Stimulated activated CD4-positive, alpha-beta T cell treated with anti-CD3 and anti-CD28 coated beads, TNF-alpha, amount 100 ng/mL, for 1 hour (primary cell): ENCODE measurements at places on chromosomes 13 and 19.

- DNase-seq: no peak
Measured at GRCh38 chr19:10604460-10604980, 17.4 kb upstream of the AP1M2 start.

GRCh38 chr19:52566588-52566987 lies 3.5 kb upstream of the ZNF701 start:
- no peak for DNase-seq

DNA sequence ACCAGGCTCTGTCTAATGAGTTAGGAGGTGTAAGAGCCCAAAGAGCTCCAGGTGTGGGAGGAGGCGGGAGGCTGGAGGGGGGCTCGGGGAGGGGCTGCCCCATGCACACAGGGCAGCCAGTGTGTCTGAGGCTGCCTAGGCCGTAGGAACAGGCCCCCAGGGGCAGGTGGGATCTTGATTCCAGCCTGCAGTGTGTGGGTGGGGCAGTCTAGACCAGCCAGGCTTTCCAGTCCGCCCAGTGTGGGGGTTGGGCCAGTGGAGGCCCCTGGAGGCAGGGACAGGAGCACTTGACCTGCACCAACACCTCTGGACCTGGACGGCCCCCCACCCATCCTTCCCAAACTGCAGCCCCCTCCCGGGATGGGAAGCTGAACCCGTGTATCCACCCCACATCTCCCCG lies 5.4 kb upstream of the CAMSAP3 start:
- DNase-seq: no peak

DNA sequence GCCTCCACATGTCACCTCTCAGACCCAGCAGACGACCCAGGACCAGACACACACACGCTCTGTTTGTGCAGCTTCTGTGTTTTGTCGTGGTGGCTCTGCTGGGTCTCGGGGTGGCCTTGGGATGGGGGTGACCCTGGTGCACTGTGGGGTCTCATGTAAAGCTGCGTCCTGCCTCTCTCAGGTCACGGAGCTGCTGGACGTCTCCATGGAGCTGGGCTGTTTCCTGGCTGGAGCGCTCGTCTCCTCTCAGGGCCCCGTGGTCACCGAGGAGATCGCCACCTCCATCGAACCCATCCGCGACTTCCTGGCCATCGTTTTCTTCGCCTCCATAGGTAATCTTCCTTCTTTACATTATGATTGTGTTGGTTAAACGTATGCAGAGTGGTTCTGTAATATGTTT lies 45.4 kb upstream of the TFDP1 start:
- no peak for DNase-seq

GRCh38 chr19:48624791-48625723 lies 5.8 kb downstream of the SPHK2 start:
- DNase-seq: no peak

- no peak for DNase-seq
Measured at GRCh38 chr19:10612499-10613119, 12.7 kb upstream of the SLC44A2 start.

DNA sequence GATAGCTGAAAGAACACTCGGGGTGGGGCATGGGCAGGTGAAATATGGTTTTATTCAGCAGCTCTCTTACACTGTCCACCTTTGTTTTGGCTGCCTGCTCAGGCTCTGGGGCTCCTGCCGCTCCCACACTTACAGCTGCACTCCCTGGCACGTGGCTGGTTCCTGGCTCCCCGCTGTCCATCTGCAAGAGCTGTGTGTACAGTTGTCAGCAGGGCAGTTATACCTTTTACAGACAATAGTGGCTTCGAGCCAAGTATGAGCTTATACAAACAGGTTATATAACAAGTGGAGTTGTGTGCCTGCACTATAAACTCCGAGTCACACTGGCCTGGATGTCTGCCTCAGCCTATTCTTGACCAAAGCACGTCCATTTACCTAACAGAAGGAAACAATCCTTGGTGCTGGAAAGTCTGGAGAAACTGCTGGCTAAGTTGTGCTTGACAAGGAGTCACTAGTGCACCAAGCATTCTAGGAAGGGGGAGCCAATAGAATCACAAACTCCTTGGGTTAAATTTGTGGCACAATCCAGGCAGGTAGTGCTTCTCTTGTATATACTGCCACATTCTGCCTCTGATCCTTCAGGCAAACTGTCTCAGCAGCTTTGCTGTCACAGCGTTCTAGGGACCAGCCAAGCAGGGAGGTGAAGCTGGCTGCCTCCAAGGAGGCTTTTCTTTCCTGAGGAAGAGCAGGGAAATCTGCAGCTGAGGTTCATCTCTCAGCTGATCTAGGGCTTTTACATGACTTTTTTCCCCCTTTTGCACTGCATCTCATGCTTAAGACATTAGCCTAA lies 68.2 kb downstream of the NHLRC3 start:
- DNase-seq: no peak

- DNase-seq: no peak
Measured at GRCh38 chr13:39336937-39337336, 266.1 kb downstream of the LHFPL6 start.

DNA sequence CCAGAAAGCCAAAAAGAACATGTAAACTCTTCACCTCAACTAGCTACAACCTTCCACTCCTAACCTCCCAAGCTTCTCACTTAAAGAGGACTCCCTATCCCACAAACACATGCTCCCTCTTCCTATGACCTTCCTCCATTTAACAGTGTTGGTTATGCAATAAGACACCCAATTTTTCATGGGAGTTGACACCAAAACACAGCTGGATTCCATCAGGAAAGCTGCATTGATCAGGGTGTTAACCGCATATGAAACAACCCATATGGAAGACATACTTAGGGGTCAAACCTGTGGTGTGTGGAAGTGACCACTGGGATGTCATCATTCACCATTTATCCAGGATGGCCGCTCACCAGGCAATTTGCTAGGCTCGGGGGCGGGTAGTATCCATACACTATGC lies 21.9 kb downstream of the ZNF473 start:
- no peak for DNase-seq

DNA sequence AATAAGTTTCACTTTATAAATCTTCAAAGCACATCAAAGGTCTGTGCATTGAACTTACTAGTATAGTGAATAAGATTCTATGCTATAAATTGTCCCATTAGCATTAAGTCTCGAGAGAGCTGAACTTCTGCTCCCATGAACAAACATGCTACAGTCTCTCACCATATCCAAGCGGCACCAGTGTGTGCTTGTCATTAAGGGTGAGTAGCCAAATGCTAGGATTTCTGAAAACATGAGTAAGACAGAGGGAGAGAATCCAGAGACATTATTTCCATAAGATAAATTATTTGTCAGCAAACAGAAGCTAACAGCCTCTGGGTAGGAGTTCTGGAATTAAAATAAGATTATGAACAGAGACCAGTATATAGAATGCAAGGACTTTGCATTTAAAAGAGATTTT lies 2882.5 kb downstream of the PCDH9 start:
- DNase-seq: no peak

- DNase-seq: no peak
Measured at GRCh38 chr19:14407605-14408484, 11.3 kb downstream of the DDX39A start.

DNA sequence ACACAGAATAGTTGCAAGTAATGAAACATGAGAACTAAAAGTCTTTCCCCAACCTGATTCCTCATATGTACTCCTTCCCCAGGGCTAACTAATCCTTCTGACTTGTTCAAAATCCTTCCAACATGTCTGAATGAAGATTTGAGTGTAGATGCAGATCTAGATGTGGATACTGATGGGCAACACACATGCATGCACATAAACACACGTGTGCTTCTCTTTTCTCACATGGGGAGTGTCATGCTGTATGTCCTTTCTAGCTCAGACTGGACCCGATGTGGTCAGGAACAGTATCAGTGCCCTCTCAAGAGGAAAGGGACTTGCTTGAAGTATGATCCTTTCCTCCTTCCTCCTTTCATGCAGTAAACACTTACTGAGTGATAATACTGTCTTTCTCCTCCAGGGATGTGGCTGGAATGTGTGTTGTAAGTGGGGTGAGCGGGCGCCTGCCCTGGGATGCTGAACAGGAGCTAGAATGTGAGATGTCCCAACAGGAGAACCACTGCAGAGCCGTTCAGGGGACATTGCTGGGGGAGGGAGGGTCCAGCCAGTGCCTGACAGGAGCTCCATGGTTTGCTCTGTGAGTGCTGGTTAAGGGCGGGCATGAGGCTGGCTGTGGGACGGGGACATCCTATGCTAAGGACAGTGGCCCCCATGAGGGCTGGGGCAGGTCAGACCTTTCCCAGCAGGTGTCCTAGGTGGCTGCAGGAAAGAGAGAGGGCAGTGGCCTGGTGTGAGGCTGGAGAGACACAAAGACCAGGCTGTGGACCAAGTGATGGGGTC lies 146.9 kb downstream of the TEX29 start:
- DNase-seq: no peak

DNA sequence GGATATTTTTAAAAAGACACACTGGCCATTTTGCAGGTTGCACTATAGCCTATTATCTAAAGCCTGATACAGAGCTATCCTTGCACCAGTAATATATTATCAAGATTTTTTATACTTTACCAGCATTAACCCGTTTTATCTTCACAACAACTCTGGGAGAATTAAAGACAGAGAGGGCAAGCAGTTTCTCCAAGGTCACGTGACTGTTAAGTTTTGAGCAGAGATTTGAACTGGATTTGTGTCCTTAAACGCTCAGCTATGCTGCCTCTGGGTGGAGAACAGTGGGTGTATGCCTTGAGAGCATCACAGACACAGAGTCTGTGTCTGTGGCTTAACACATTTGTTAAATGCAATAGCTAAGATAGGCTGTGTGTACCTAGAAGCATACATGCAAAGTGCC lies 147.2 kb downstream of the MYO16 start:
- no peak for DNase-seq

- DNase-seq: no peak
Measured at GRCh38 chr13:32409561-32410421, 18.1 kb downstream of the N4BP2L1 start.

DNA sequence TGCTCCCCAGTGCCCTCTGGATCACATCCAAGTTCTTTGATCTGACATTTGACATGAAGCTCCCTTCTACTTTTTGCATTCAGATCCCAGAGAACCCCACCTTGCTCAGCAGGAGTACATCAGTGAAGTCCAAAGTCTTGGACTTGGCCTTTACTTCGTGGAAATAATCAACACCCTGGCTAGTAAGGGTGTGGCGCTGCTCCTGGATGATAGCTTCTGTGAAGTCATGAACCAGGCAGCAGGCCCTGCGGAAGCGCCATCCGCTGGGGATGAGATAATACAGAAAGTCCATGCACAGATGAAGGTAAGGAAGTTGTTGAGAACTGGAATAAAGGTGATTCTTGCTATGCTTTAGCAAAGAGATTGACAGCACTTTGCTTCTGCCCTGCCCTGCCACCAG lies 43.2 kb downstream of the OR10H4 start:
- no peak for DNase-seq

GRCh38 chr19:29411113-29411581 lies 114.6 kb upstream of the VSTM2B start:
- DNase-seq: no peak

- DNase-seq: no peak
Measured at GRCh38 chr13:22506096-22506691, 674.6 kb upstream of the SGCG start.

GRCh38 chr19:18520848-18521691 lies 800 bp downstream of the ELL start:
- no peak for DNase-seq

GRCh38 chr19:1259206-1259875 lies 9.8 kb upstream of the CIRBP start:
- DNase-seq: no peak

- DNase-seq: no peak
Measured at GRCh38 chr13:44540761-44541434, 35.2 kb downstream of the TSC22D1 start.

- DNase-seq: no peak
Measured at GRCh38 chr19:18086590-18087138, at the start of gene IL12RB1. TSS of gene IL12RB1 (minus strand) at chr19:18086934. CDS start at chr19:18086823, 111 bp downstream.

GRCh38 chr13:23903906-23904280 lies 6.6 kb upstream of the C1QTNF9B start:
- DNase-seq: no peak

GRCh38 chr13:20057963-20058362 lies 99.4 kb downstream of the ZMYM2 start:
- DNase-seq: no peak

DNA sequence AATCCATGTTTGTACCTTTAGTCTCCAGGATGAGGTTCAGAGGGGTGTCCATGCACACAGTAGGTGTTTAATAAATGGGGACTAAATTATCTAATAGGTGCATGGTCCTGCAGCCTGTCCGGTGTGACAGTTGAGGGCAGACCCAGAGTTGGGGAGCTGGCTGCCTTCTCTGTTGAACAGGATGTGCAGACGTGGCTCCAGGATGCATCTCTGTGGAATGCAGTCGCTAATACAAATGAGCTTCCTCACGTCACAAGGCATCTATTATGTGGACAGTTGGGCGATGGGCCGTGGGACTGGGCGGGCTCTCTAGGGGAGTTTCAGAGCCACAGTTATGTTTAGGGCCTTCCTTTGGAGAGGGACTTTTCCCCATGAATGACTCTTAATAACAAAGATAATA lies 71.0 kb downstream of the SIPA1L3 start:
- no peak for DNase-seq

DNA sequence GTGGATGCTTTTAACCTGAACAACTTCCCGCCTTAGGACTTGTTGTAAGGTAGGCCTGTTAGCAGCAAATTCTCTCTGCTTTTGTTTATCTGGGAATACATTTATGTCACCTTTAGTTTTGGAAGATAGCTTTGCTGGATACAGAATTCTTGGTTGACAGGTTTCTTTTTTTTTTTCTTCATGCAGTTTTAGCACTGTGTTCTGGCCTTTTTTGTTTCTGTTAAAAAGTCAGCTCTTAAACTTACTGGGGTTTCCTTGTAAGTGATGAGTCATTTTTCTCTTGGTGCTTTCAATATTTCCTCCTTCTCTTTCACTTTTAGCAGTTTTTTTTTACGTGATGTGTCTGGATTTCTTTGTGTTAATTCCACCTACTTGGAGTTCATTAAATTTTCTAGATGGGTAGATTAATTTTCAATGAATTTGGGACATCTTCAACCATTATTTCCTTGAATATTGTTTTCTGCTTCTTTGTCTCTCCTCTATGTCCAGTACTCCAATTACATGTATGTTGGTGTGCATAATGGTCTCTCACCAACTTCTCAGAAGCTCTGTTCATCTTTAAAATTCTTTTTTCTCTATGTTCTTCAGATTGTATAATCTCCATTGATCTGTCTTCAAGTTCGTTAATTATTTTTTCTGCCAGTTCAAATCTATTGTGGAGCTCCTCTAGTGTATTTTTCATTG lies 188.2 kb upstream of the ZNF536 start:
- no peak for DNase-seq
